Activated CD4-positive, alpha-beta T cell treated with anti-CD3 and anti-CD28 coated beads, Interleukin-2, amount 50 U/mL, for 16 hours (primary cell): ENCODE measurements at places on chromosomes 4 and X.
A peak's percentile ranks its signal among the peaks of the same experiment; 100 is the strongest.

GRCh38 chrX:41553688-41554087, 106.5 kb downstream of the NYX start:
- no peak for DNase-seq

DNA sequence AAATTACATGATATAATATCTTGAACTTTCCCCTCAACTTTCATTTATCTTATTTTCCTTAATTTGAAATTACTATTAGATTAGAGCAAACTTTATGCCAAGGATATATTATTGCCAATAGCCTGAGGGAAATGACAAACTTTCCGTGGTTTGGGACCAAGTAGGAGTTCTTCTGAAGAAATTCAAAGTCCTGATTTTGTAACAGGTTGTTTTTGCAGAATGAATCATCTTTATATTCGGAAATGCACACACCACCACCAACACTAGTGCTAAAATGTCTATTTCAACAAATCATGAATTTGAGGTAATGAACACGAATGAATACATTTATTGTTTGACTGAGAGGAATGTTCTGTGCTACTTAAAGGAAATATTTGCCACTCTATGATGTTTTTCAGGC, 226.7 kb downstream of the GRIA2 start:
- DNase-seq, result no peak

DNA sequence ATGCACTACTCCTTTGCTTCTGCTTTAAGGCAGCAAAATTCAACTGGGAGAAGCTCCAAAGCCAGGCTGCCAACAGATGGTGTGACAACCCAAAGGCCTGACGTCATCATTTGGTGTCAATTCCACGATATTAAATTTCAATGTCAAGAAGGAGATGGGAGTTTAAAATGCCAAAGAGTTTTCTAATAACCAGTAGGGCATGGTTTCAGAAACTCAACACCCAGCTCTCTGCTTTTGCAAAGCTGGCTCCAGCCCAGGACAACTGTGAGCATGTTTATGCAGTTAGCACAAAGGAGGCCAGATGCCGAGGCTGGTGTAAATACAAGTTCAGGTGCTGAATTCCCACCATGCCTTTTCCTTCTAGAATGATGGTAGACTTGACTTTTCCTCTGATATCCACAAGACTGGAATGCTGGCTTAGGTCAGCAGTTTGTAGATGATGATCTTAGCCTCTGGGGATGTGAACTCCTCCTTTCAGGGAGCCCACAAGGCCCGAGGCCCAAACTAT, 67.3 kb downstream of the AFAP1 start:
- no peak for DNase-seq

DNA sequence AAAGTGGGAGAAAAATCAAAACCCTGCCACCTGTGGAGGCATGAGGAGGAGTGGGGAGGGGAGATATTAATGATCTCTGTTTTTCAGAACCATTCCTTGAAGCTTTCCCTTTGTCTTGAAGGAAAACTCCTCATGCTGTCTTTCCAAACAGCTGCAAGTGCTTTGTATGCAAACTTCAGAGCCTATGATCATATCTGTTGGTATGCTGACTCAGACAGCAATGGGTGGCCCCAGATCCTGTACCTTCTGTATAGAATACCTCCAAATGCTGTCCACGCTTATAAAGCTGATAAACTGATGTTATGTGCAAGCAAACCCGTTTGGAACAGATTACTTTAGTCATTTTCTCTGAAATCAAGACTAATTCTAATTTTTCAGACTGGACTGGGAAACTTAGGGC, 31.9 kb downstream of the BMP15 start:
- no peak for DNase-seq

DNA sequence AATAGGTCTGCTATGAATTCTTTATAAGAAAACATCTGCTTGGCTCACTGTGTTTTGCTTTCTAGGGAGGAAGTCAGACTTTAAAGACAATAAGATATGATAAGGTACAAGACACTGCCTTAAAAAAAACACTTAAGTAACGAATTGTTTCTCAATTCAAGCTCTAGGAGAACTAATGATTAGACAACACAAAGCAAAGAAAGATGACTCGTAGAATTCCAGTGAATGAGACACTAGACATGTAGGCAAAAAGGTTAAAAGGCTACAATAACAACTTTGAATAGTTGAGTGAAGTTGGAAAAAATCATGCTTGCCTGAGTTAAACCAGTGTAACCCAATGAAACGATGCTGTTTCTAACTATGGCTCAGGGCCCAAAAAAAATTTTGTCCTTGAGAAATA, 344.4 kb upstream of the ACTRT1 start:
- DNase-seq, result no peak

- DNase-seq, result no peak
Measured at GRCh38 chr4:183260491-183261151, 59.5 kb downstream of the CLDN22 start.

DNA sequence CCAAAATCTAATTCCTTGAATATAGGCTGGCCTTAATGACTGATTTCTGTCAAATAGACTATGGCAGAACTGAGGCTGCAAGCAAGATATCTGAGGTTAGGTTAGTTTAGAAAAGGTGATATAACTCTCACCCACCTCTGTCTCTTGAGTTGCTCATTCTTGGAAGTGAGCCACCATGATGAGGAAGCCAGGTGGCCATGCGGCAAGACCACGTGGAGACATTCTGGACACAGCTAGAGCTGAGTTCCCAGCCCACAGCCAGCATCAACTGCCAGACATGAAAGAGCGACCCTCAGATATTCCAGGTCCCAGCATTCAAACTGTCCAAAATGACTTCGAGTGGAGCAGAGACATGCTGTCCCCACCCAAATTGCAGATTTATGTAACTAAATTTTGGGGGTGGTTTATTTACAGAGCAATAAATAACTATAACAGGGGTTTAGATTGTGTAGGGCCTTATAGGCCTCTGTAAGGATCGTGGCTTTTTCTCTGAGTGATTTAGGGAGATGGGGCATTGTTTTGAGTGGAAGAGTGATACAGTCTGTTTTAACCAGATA, 33.7 kb downstream of the USP53 start:
- DNase-seq, result no peak

GRCh38 chrX:111260451-111260850, 9.8 kb downstream of the CAPN6 start:
- no peak for DNase-seq

DNA sequence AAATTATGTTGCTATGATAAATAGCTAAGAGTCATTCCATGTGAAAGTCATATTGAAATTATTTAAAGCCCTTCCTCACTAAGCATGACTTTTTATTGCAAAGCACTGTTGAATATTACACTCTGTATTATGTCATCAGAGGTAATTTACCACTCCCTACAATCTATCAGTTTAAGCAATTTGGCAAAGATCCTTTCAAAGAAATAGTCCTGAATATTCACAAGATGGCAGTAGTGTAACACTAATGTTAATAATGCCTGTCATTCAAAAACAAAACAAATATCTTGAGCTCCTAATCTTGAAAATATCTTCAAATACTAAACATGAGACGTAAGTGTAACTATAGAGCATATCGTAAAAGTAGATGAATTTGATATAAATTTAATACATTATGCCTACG, 208.6 kb upstream of the TECRL start:
- DNase-seq, result no peak

GRCh38 chrX:148043271-148043855, 62.2 kb downstream of the FMR1NB start:
- no peak for DNase-seq

DNA sequence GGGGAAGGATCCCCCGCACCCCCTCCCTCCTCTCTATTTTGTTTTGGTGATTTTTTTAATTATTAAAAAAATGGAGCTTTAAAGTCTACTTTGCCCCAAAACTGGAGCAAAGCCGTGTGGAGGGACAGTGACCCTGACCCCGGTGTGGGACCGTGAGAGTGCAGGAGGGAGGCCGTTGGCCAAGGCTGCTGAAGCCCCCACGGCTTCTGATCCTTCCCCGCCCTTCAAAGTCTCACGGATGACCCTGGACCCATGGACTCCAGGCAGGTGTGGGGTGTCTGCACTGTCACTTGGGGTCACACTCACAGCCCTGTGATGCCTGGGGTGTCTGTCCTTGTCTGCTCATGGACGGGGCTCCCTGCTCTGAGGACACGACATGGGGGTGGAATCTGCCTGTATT, 133.3 kb downstream of the CPZ start:
- DNase-seq, result no peak

DNA sequence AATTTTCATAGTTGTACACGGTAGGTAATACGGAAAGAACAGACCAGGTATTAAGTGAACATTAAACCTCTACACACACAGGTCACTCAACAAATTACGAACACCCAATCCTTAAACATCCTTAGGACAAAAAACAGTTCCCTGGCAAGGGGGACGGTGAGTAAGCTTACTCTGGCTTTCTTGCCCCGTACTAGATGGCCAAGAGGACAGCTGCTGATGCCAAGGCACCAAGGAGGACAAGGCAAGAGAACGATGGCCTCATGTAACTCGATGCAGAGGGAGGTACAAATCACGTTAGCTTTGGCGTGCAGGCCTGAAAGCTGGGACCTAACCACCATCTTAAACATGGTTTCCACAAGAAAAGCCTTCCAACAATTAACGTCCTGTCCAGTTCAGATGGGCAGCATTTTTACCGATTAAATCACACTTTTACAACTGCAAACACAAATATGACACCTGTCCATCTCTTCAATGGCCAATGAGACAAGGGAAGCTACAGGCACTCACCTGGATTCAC, 23.7 kb downstream of the FAT1 start:
- DNase-seq, result no peak

DNA sequence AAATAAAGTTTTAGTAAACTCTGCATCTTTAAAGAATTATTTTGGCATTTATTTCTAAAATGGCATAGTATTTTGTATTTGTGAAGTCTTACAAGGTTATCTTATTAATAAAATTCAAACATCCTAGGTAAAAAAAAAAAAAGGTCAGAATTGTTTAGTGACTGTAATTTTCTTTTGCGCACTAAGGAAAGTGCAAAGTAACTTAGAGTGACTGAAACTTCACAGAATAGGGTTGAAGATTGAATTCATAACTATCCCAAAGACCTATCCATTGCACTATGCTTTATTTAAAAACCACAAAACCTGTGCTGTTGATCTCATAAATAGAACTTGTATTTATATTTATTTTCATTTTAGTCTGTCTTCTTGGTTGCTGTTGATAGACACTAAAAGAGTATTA, 370 bp downstream of the ALB start:
- no peak for DNase-seq

DNA sequence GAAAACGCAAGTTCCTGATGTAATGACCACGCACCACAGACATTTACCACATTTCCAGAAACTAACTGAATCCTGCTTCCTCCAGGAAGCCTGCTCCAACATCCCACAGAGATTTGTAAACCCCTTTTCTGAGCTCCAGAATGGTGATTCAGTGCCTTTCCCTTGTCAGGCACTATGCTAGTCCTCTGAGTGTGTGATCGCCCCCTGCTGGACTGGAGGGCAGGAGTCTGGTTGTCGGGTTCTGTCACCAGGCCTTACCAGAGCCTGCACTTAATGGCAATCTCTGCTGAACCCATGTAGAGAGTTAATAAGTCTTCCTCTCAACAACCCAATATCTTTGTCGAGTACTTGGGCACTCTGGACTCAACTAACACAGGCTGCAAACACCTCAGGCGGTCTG, 14.5 kb upstream of the KDM5C start:
- peak; percentile 53 for DNase-seq
